AG08396 (cell line): ENCODE measurements at places on chromosomes 7 and 10.

- DNase-seq: no peak
Measured at GRCh38 chr7:11706666-11707605, 125.1 kb downstream of the THSD7A start.

DNA sequence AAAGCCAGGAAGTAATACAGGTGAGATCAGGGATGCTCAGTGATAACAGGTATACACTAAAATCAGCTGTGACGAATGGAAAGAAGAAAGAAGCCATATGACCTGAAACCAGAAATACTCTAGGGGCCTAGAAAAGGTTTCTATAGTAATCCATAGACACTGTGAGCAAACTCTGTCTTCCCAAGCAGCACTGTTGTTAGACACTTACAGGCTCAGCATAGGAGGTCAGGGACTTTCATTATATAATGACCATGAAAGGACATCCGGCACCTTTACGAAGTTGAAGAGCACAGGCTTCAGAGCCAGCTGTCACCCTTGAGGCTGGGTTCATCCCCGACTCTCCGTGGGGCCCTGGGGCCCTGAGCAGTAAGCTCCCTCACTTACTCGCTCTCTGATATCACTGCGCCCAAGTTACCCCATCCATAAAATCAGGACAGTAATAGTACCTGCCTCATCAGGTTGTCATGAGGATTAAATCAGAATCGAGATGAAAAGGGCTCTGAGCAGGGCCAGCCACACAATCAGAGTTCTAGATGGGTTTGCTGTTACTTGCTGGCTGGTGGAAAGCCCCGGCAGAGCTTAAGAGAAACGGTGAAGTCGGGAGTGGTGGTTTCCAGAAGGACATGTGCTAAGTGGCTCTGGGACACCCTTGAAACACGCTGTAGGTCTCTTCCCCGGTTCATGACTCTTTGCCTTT is 79.5 kb downstream of the ITIH5 start:
- no peak for DNase-seq

DNA sequence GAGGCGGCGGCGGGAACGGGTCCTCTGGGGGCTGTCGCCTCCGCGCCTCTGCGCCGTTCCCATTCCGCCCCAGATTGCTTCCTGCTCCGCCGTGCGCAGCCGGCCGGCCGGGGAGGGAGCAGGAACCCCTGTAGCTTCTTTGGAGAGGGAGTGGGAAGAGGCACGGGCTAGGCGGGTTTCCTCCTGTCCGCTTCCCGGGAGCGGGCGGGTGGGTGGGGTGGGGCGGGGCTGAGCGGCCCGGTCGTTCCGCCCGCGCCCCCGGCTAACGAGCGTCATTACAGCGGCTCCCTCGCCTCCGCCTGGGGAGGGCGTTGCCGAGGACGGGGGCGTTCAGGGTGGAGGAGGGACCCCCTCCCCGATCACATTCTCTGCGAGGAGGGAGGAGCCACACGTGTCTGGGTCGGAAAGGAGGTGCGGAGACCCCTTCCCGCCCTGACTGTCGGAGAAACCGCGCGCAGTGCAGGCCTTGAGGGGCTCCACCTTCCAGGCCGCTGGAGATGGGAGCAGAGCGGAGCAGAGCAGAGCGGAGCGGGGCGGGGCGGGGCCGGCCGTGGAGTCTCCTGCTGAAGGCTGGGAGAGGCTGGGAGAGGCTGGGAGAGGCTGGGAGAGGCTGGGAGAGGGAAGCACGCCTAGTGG is 39.7 kb downstream of the AGAP3 start:
- DNase-seq: peak; percentile 64

DNA sequence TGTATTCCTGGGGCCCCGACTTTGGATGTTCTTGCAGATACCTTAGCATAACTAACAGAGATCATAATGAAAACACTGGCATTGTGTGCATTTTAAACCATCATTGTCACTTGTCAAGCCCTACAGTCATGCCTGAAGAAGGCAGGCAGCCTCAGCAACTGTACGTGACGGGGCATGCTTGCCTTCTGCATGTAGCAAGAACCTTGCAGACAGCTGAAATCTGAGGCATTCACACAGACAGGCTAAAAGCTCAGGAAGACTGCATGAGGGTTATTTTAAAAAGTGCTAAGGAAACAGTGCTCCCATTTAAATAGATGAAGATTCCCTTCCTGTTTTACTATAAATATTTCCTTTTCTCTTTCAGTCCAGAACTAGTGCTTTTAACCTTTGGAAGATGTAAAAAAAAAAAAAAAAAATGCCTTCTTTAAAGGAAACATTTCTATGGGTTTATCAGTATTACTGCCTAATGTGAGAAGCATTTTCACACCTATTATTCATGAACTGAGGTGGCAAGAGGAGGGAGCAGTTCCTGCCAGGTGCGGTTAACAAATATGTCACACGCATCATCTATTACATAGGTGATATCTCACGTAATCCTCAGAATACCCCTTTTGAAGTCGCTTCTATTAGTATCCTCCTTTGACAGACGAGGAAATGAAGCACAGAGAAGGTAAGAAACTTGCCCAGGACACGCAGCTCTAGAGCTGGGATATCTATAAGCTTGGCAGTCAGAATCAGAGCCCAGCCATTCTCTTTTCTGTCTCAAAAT is 88.1 kb downstream of the PRKCQ start:
- DNase-seq: no peak

- no peak for DNase-seq
Measured at GRCh38 chr7:26441002-26441521, 149.4 kb downstream of the SNX10 start.

GRCh38 chr10:72333112-72334015 is 21.4 kb downstream of the DNAJB12 start:
- no peak for DNase-seq

- DNase-seq: peak; percentile 58
Measured at GRCh38 chr10:126059076-126059826, 162.9 kb downstream of the FANK1 start.

- DNase-seq: no peak
Measured at GRCh38 chr7:74148491-74148890, 25.7 kb upstream of the EIF4H start.

DNA sequence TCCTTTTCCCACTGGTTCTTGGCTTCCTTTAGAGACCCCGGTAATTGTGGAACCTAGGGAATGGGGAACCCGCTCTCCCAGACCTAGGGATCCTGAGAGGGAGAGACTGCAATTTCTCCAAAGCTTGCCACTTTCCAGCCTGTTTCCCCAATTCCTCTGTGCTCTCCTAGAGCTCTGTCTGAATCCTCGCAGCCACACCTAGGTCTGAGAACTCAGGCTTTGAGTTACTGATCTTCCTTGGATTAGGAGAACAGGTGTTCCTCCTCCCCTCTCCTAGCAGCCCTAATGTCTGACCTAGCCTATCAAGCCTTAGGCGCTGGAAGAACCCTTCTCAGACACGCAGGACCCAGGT is 20.0 kb downstream of the WNT8B start:
- DNase-seq: no peak

- peak; percentile 26 for DNase-seq
Measured at GRCh38 chr10:96910488-96911395, 78.6 kb downstream of the LCOR start.

DNA sequence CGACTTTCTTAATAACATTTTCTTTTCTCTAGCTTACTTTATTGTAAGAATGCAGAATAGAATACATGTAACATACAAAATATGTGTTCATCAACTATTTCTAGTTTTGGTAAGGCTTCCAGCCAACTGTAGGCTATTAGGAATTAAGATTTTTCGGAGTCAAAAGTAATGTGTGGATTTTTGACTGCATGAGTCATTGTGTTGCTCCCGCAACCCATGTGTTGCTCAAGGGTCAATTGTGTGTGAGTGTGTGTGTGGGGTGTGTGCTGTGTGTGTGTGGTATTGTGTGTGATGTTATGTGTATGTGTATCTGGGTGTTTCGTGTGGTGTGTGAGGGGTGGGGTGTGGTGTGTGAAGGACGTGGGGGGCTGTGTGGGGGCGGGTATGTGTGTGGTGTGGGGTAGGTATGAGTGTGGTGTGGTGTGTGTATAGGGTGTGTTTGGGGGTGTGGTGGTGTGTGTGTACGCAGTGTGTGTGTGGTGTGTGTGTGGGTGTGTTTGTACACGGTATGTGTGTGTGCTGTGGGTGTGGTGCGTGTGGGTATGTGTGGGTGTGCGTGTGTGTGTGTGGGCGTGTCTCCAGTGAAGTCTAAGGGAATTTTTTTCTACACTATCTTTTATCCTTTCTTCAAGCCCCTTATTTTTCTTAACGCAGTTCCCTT is 60.5 kb downstream of the RSU1 start:
- peak; percentile 16 for DNase-seq

GRCh38 chr10:11429439-11430052 is 181.9 kb downstream of the USP6NL start:
- no peak for DNase-seq

- no peak for DNase-seq
Measured at GRCh38 chr10:35797187-35797586, 155.1 kb upstream of the FZD8 start.

GRCh38 chr7:70761711-70762328 is 370.1 kb upstream of the GALNT17 start:
- DNase-seq: no peak

GRCh38 chr7:101420436-101420835 is 57.8 kb downstream of the COL26A1 start:
- no peak for DNase-seq

DNA sequence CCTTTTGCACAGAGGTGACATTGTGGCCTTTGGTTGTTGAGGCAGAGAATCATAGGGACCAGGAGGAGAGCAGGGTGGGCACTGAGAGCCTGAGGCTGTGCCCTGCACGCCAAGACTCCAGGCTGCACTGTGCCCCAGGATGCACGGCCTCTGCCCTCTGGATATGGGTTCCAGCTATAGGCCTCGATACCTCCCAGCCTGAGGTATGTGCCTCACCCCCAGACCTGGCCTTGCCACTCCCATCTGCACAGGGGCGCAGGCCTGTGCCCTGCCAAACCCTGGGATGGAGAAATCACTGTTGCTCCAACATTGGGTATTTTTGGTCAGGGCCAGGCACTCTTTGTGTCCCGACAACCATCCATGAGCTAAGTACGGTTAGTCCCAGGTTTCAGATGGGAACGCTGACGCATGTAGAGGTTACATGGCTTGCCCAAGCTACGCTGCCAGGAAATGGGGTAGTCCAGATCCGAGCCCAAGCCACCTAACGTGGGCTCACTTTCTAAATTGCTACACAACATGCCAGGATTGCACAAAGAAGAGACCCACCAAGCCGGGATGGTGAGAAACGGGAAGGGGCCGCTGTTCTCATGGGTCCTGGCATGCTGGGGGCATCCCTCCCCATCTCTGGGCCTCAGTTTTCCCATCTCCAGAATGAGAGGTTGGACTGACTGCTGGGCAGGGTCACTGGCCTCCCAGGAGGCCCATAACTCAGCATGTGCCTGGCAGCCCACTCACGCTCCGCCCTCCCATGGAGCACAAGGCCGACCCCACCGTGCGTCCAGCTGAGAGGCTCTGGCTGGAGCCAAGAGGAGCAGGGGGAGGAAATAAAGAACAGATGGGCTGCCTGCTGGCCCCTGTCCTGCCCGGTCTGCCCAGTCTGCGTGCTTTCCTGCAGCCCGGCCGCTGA is 44.2 kb downstream of the ZCCHC24 start:
- no peak for DNase-seq

DNA sequence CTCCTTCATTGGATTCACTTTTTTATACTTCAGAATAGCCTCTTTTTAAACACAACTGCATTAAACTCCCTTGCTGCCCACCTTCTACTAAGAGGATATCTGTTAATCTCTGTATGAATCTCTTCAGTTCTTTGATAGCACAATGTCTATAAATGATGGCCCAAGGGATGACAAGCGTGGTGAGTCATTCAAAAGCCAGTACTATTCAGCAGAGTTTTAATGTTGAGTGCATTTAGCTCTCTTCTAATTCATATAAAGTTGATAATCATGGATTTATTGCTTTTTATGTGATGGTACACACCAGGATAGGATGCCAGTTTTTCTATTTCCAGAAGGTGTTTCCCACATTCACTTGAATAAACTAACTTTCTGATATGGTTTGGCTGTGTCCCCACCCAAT is 57.4 kb upstream of the HECTD2 start:
- no peak for DNase-seq

GRCh38 chr7:69756235-69756634 is 158.0 kb downstream of the AUTS2 start:
- no peak for DNase-seq

DNA sequence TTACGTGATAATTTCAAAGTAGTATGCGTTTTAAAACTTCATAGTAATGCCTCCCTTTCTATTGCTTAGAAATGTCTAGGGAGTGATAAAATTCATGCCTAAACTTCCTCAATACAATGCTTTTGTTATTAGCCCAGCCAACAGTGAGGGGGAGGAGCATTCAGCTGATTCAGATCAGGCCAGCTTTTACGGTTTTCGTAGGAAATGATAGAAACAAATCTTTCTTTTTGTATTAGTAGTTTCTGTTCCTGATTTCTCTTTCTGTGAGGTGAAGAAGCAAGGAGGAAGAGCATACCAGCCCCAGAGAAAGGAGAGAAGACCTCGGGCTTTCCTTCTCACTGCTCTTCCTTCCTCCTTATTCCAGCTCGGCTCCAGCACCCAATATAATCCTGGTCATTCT is 35.2 kb upstream of the ITPRID1 start:
- DNase-seq: no peak

DNA sequence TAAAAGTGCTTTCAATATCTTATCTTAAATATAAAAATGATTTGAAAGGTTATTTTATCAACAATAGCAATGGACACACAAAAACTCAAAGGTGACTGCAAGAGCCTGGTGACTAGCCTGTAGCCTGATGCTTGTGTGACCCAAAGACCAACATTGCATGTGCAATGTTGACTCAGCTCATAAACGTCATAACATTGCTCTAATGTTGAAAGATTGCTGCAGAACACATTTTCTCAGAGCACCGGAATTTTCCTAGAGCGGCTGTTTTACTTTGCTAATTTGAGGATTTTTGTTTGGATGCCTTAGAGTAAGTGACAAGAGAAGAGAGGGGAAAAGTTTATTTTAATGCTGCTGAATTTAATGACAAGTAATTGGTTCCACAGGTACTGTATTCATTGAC is 107.1 kb downstream of the RAB18 start:
- DNase-seq: peak; percentile 44

GRCh38 chr7:67413670-67414069 is 417.0 kb downstream of the TYW1 start:
- DNase-seq: no peak

DNA sequence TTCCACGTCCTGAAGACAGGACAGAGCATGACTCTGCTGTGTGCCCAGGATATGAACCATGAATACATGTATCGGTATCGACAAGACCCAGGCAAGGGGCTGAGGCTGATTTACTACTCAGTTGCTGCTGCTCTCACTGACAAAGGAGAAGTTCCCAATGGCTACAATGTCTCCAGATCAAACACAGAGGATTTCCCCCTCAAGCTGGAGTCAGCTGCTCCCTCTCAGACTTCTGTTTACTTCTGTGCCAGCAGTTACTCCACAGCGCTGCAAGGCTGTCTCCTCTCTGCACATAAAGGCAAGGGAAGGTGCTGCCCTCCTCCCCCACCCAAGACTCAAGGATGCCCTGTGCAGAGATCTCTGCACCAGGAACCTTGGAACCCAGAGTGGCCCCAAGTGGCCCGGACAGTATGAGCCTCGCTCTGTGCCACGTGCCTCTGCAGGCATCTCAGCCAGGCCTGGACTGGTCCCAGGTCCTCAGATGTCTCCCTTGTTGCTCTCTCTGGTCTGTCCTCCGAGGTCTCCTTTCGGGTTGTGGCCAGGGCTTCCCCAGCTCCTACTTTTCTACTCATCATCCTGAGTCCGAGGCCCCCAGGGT is 230.3 kb upstream of the PRSS58 start:
- DNase-seq: no peak
